ENCODE measurements at places on chromosomes 16 and 17. TPM values are rescaled to one million over a fixed set of nuclear protein-coding genes. Genes with fewer than 3 reads are reported as not detected.
A peak's percentile ranks its signal among the peaks of the same experiment; 100 is the strongest.

Gene ZACN
- not detected for total RNA-seq

- H3K4me1 ChIP-seq: peaks cover 86% of the 10 kb centered on the region
- H3K4me3 ChIP-seq: peak overlapping the region; percentile 63
- H3K27ac ChIP-seq: peak overlapping the region; percentile 94
- H3K36me3 ChIP-seq: no peaks in the 10 kb centered on the region
- DNase-seq: no peak
- H3K27me3 ChIP-seq: no peaks in the 10 kb centered on the region
Measured at GRCh38 chr17:40069751-40070708, 7.3 kb downstream of the THRA start.

Gene HP
- total RNA-seq: 17.3 TPM

- no peaks in the 10 kb centered on the region for H3K27me3 ChIP-seq
- H3K27ac ChIP-seq: peak overlapping the region; percentile 4
- peaks cover 14% of the 10 kb centered on the region for H3K4me1 ChIP-seq
- DNase-seq: peak; percentile 81
- H3K4me3 ChIP-seq: no peak overlapping the region
- H3K36me3 ChIP-seq: no peaks in the 10 kb centered on the region
Measured at GRCh38 chr17:74493331-74493833, 26.9 kb downstream of the CD300A start.

DNA sequence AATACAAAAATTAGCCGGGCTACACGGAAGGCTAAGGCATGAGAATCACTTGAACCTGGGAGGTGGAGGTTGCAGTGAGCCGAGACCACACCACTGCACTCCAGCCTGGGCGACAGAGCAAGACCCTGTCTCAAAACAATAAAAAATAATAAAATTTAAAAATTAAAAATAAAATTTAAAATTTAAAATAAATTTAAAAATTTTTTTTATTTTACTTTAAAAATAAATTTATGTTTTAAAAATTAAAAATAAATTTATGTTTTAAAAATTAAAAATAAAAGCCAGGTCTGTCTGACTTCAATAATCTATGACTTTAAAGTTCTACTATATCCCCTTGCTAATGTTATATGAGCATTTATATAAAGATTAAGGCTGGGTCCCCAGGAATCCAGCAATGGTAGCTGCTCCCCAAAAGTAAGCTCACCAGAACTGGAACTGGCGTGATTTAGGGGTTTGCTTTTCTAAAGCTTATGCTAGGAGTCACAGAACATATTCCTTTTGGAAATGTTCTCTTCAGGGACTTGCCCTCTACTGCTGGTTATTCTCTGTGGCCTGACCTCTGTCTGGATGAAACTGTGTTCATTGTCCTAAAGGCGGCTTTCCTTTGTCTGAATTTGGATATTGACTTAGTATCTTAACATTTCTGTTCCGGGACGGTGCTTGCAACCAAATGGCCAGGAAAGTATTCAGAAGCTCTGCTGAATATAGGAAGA is 140.2 kb upstream of the NOL11 start:
- DNase-seq: no peak
- no peak overlapping the region for H3K27ac ChIP-seq
- H3K27me3 ChIP-seq: no peaks in the 10 kb centered on the region
- no peaks in the 10 kb centered on the region for H3K4me1 ChIP-seq
- no peaks in the 10 kb centered on the region for H3K36me3 ChIP-seq

- peak overlapping the region; percentile 51 for H3K4me3 ChIP-seq
- H3K27me3 ChIP-seq: no peaks in the 10 kb centered on the region
- H3K36me3 ChIP-seq: no peaks in the 10 kb centered on the region
Measured at GRCh38 chr17:45371414-45372324, 54.8 kb upstream of the MAP3K14 start.

- no peaks in the 10 kb centered on the region for H3K27me3 ChIP-seq
- H3K27ac ChIP-seq: no peak overlapping the region
- no peaks in the 10 kb centered on the region for H3K4me1 ChIP-seq
- H3K4me3 ChIP-seq: no peak overlapping the region
Measured at GRCh38 chr17:66451188-66452149, 149.1 kb downstream of the PRKCA start.

Gene TP53TG3
- not detected for total RNA-seq

DNA sequence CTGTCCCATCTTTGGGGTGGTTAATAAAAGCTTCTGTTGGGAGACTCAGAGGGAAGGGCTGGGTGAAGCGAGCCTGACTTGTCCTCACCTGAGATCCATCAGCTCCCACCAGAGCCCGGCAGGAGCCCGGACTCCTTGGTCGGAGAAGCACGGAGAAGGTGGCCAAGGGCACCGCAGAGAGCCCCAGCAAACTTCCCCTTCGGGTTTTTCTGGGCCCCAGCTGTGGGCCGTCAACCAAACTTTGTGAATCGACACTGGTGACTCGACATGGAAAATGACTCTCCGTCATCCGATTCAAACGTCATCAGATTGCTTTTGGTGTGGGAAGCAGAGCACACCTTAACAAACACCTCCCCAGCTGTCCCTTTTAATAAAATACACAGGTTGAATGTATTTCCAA is 21.4 kb downstream of the ENPP7 start:
- no peak overlapping the region for H3K27ac ChIP-seq
- H3K4me3 ChIP-seq: no peak overlapping the region

Gene PLEKHH3
- 26.2 TPM for total RNA-seq

DNA sequence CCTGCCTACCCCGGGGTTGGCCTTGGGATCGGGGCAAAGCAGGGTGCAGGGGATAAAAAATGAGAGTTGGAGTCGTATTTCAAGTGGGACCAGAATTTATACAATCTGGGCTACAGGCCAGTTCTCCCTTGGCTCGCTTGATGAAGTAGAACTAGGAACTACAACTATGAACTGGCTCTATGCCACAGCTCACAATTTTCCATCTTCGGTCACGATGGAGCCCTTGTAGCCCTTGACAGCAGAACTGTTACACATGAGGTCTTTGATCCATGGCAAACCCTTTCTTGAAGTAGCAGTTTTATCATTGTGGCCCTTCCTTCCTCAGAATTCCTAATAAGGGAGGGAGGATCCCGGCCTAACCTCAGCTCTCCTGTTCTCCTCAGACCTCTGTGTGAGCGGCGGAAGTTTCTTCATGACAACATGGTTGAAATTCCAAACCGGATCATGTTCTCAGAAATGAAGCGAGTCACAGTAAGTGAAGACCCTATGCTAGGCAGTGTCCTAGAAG is 17.1 kb downstream of the LIG3 start:
- no peak for DNase-seq
- peaks cover 5% of the 10 kb centered on the region for H3K4me1 ChIP-seq
- H3K27me3 ChIP-seq: no peaks in the 10 kb centered on the region
- H3K36me3 ChIP-seq: peaks cover 18% of the 10 kb centered on the region

- DNase-seq: no peak
- H3K4me3 ChIP-seq: no peak overlapping the region
- no peaks in the 10 kb centered on the region for H3K4me1 ChIP-seq
- H3K27me3 ChIP-seq: no peaks in the 10 kb centered on the region
Measured at GRCh38 chr16:57132470-57132869, 40.1 kb downstream of the CPNE2 start.

- H3K27ac ChIP-seq: no peak overlapping the region
- DNase-seq: no peak
- peaks cover 4% of the 10 kb centered on the region for H3K4me1 ChIP-seq
- peaks cover 8% of the 10 kb centered on the region for H3K36me3 ChIP-seq
Measured at GRCh38 chr16:4433228-4433627, 7.6 kb downstream of the DNAJA3 start.

Gene RAP1GAP2
- total RNA-seq: 2.0 TPM

All from psoas muscle (tissue), 8 donors.